ENCODE measurements at places on chromosomes 1 and 21.
A peak's percentile ranks its signal among the peaks of the same experiment; 100 is the strongest.

GRCh38 chr1:40795811-40796586 is 12.4 kb downstream of the KCNQ4 start:
- no peak for DNase-seq

DNA sequence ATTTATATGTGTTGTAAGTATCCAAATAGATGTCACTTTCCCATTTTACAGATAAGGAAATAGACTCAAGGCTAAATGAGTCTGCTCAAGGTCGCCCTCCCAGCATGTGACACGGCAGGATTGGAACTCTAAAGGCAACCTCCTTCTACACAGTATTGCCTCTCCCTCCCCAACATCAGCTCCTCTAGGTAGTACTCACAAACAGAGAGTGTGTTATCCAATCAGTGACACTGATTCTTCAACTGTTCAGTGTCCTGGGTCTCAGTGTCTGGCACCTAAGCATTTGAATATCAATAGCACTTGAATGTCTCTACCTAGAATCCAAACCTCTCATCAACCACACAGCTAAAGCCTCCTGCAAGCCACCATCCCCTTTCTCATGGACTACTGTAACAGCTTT is 87.1 kb downstream of the DAB1 start:
- DNase-seq = no peak

GRCh38 chr1:201928266-201928665 is 18.1 kb downstream of the LMOD1 start:
- DNase-seq = no peak

GRCh38 chr1:54653036-54653435 is 11.4 kb downstream of the MROH7 start:
- DNase-seq = peak; percentile 7

GRCh38 chr1:232786845-232787455 is 18.3 kb upstream of the MAP10 start:
- no peak for DNase-seq

- peak; percentile 93 for DNase-seq
These were observed 332.4 kb downstream of the CAMTA1 start for GRCh38 chr1:7117399-7118281.

GRCh38 chr1:78911956-78912880 is 94.3 kb downstream of the ADGRL4 start:
- DNase-seq = peak; percentile 36

DNA sequence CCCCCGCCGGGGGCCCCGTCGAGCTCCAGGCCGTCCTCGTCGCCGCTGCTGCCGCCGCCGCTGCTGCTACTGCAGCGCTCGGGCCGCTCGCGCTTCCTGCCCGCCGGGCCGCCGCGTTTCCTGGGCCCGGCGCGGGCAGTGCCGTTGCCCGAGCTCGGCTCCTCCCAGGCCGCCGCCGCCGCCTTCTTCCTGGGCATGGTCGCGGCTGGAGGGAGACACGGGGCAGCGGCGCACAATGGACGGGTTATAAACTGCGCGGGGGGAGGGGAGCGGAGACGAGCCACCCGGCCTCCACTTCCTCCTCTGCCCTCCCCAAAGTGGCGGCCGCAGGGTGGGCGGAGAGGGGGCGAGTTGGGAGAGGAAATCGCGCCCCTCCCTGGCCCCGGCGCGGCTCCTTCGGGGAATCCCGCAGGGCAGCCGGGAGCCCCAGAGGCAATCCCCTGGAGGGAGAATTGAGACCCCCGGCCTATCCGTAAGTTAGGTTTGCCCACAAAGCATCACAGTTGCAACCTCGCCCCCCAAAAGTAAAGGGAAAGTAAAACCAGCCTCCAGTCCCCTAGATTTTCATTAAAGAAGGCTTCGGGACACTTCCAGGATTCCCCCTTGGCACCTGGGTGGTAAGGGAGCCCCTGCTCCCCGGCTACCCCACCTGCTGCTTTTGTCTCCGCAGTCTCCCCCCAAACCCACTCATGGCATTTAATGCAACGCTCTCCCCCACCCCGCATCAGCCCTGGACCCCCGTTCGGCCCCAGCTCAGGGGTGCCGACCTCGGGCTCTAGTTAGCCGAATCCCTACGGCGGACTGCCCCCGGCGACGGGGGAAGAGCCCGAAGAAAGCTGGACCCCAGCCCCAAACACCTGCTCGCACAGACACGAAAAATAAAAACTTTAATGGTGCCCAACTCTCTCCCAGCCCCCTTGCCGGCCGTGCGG is 893 bp downstream of the RCC2 start:
- DNase-seq = peak; percentile 52

- DNase-seq = no peak
These were observed 10.9 kb downstream of the TMEM53 start for GRCh38 chr1:44663417-44663816.
